Right hindlimb (tissue), 1 donor: ENCODE measurements at places on chromosomes 5 and 9.

GRCh38 chr5:66122379-66123034 is 21.6 kb upstream of the SREK1 start:
- DNase-seq: no peak

DNA sequence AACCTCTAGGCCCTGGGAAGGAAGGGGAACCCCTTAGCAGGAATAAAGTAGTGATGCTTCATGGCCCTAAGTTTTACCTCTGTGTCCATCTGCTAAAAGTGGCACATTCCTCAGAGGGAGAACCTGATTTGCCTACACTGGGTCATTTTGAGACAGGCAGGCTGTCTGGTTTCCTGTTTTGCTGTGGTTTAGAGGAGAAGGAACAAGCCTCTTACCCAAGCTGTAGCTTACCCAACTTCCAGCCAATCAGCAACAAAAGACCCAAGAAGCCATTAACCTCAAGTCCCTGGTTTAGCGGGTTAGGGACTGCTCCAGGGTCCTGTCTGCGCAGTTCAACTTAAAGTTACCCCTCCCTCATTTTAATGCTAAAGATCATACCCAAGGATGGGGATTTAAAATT is 411.0 kb downstream of the MAT2B start:
- no peak for DNase-seq

DNA sequence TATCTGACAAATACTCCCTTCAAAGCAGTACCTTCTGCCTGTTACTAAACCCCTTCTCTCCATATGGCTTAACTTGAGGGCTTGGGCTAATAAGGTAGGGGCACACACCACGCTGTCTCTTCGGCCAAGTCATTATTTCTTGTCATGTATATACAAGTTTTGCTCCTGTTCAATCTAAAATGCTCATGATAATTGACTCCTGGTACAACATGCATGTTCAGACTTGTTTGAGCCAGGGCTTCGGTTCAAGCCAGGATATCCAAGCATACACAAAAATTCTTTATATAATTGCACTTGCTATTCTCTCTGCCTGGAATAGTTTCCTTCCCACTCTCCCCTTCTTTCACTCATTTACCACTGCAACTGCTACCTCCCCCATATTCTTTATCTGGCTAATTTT is 756.0 kb upstream of the C9orf72 start:
- DNase-seq: no peak

DNA sequence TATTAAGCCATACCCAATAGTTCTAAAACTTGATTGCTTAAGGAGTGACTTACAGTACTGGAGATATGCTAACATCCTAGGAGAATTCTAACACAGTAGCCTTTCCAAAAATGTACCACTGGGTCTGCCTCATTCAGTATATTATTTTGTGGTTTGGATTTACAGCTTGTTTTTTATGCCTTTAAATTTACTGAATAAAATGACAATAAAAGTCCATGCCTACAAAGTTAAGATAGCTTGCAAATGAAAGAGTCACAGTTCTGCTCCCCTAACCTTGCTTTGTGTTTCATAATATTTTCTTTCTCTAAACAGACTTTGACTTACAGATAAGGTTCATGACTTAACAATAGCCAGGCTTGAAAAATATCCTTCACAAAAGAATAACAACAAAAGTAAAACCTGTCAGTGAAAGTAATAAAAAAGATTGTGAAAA is 951.1 kb upstream of the NUDT12 start:
- DNase-seq: no peak

- DNase-seq: no peak
Measured at GRCh38 chr5:143402017-143402552, 1.4 kb downstream of the NR3C1 start.

DNA sequence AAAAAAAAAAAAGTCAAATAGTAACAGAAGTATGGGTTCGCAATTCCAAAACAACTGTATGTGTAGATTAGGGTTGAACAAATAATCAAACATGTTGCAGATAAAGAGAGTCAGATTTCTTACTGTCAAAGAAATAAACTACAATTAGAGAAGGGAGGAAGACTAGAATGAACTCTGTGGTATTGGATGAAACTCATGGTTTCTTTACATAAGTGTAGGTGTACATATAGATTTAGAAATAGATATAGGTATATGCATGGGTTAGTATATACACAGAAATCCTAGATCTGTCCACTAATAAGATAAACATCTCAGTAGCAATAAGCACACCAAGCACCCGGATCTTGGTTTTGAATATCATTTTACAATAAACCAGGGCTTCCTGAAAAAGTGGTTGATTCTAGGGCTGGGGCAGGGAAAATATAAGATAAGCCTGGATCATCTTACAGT is 21.3 kb downstream of the DTWD2 start:
- no peak for DNase-seq

DNA sequence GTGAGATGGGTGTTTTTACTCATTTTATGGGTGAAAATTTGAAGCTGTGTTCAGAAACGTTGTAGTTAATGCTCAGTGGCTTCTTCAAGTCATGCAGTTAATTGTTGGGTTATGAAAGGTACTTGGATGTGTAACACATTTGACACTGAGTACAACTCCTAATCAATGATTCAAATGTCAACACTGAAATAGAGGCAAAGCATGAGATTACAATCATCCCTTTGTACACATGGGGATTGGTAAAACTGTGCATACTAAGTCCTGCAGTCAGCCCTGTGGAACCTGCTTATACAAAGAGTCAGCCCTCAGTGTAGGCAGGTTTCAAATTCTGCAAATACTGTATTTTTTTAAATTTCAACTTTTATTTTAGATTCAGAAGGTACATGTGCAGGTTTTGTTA is 3.3 kb downstream of the ABLIM3 start:
- DNase-seq: no peak

GRCh38 chr5:150085950-150086715 is at the start of gene CSF1R:
TSS of gene CSF1R (minus strand) at chr5:150086554. CDS start at chr5:150086427, 127 bp downstream.
- DNase-seq: no peak

GRCh38 chr5:6994097-6994496 is 280.9 kb downstream of the TENT4A start:
- no peak for DNase-seq

GRCh38 chr5:2538169-2538568 is 213.3 kb downstream of the IRX2 start:
- DNase-seq: no peak
